ENCODE measurements at places on chromosomes 5 and 9.

DNA sequence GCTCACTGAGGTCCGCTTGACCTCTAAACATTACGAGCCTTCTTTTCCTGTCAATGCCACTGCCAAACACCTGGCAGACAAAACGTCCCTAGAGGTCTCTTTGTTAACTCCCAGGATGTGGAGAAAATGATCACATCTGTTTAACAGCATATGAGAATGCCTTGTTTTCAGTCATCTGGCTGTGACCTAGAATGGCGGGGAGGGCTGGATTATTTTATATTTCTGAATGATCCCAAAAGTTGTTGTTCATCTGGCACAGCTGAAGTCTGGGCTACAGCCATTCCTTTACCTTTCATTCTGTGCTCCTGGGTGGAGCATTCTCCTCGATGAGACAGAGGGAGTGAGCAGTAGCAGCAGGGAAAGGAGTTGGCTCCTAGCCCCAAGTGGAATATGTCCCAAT, 138.2 kb downstream of the PRDM6 start:
- no peak for DNase-seq

DNA sequence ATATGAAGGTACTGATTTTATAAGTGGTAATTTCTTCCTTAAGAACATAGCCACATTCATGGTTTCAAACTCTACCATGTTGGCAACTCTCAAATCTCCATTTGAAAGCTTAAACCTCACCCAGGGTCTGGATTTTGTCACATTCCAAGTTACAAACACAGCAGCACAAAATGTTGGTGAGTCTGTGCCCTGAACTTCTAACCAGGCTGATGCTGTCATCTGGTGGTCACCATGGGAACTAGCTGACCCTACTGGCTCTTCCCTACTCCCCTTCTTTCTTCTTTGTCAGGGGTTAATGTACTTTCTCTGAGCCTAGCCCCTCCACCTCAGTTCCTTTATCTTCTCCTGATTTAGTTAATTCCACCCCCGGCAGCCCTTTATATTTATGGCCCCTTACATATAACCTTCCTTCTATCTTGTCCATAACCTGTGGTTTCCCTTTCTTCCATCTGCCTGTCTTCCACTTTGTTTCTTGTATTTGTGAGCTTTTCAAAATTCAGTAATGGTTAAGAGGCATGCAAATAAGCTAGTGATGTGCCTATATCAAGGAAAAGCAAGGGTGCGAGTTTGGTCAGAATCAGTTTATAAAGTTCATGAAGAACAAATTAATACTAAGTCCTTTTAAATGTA, 35.9 kb downstream of the TGFBR1 start:
- DNase-seq, result no peak

GRCh38 chr9:136567651-136568287, 21.9 kb upstream of the NOTCH1 start:
- no peak for DNase-seq

GRCh38 chr5:462051-462481, 19.1 kb downstream of the EXOC3 start:
- no peak for DNase-seq

- no peak for DNase-seq
Measured at GRCh38 chr9:113894166-113894565, 18.1 kb downstream of the ZNF618 start.

DNA sequence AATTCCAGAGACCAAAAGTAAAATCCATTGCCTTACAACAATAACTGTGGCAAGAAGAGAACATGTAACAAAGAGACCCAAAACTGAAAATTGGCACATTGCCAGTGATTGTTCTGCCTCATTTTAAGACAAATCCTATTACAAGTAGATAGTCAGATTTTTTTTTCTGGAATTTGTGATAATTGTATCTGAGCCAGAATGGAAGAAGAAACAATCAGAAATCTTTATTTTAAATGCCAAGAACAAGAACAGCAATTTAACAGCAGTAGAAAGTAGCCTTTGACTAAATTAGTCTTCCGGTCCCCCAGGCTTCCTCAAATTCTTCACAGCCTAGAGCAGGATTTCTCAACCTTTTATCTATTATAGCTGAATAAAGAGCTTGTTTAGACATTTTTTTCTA, 106.7 kb upstream of the PTPN3 start:
- no peak for DNase-seq

- DNase-seq, result no peak
Measured at GRCh38 chr5:114418176-114419066, 56.6 kb downstream of the KCNN2 start.

DNA sequence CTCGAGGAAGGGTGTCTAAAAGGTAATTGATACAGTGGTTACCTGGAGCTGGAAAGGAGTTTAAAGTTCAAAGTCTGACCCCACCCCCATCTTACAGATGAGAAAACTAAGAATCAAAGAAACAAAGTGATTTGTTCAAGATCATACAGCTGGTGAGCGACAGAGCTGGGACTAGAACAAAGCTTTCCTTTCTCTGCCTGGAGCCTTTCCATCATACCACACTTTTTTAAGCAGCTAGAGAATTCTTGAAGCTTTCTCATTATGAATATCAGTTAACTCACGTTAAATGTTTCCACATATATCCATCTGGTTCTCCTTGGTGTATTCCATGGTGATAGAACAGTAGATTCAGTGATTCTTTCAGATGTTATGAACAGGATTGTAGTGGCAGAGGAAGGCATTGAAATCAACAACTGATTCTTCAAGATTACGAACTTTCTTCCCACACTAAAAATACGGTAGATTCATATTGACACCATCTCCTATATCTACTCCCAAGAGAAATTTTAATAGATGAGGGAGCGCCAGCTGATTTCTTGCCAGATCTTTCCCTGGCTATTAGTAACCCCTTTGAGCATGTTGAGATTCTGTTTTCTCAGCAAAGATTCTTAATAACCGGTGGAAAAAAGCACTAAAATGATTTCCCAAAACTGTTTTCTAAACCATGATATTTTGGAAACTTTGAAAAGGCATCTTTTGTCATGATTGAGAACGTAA, 233.7 kb downstream of the ADAMTSL1 start:
- no peak for DNase-seq

GRCh38 chr5:97075649-97076048, 66.8 kb downstream of the LIX1 start:
- DNase-seq, result no peak

DNA sequence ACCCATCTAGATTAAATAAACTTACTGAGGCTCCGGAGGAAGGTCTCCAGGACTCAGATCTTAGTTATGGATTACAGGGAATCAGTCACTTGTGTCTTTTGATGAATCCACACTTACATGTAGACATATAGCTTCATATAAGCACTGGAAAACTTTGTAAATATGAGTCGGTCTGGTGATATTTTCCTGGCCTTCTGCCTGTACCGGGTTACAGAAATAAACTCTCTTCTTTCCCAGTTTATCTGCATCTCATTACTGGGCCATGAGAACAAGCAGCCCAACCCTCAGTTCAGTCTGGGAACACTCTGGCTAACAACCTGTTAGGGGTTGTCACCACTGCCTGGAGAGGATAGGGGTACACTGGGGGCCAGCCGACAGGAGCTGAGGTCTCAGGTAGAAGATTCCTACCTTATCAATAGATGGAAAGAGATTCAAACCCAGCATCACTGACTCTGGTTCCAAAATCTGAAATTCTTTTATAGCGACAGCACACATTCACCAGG, 59.1 kb downstream of the THBS4 start:
- DNase-seq, result no peak

DNA sequence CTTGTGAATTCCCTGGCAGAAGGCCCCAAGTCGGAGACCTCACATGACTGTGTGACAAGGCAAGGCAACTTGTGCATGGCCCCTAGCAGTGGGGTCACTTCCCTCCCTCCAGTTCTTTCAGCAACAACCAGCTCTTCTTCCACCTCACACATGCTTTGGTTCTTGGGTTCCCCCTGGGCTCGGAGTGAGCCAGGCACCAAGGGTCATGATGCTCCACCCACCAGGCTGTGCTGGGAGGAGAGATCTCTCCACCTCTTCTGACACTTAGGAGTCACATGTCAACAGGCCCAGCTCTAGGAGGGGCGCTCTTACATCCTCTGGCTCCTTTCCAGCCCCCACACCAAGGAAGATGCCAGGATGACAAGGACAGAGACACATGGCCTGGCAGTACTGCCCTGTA, 56.7 kb downstream of the CDH6 start:
- DNase-seq, result no peak

DNA sequence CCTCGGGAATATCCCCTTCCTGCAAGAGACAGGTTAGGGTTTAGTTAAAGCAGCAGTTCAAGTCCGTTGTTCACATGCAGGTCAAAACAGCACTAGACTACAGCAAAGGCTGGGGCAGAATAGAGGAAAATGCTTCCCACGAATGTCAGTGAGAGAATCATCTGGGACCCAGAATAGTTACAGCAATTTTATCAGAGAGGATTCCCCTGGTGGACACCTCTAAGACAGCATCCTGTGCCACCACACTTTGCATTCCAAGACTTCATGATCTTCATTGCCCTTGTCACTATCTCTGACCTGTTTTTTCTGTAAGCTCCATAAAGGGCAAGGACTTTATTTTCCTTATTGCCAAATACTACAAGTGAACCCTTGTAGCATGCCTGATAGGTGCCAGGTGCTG, 12.9 kb downstream of the GRXCR2 start:
- no peak for DNase-seq

DNA sequence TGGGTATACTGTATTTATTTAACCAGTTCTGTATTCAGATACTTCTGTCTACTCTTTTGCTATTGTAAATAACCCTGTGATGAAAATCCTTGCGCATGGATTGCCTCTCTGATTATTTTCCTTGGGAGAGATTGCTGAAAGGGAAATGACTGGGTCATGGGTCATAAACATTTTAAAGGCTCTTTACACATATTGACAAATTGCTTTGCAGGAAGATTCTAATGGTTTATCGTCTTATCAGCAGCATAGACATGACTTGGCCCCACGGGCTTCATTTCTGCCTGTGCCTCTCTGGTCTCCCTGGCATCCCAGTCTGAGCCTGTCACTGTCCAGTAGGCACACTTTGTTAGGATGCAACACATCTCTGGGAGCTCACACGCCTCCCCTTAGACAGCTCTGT, 52.3 kb downstream of the RGS3 start:
- no peak for DNase-seq

DNA sequence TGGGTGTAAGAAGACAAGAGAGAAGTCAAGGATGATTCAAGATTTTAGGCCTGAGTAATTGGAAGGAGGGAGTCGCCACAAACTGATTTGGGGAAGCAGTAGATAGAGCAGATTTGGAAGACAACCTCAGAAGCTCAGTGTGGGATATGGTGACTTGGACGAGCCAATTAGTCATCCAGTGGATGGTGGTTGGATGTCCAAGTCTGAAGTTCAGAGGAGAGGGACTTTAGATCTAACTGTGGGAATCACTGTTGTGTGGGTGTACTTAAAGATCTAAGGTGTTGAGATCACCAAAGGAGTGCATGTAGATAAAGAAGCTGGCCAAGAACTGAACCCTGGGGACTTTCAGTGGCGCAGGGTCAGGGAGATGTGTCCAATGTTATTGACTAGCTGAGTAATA, 2.2 kb downstream of the IDNK start:
- DNase-seq, result no peak

DNA sequence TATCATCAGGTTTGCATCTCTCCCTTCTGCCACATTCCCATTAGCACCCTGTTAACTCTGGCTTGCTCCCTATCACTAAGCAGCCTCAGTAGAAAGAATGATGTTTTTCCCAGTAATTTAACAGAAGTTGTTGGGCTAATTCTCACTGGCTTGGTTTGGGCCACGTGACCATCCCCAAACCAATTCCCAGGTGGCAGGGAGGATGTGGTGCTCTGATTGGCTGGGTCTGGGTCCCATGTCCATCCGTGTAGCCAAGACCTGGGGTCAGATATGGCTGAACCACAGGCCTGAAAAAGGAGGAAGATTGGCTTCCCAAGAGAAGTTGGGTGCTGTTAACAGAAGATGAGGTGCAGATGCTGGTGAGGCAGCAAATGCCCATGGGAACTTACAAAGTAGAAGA, 122.0 kb downstream of the BOD1 start:
- no peak for DNase-seq

- DNase-seq, result no peak
Measured at GRCh38 chr9:127185181-127185580, 62.7 kb upstream of the ANGPTL2 start.

DNA sequence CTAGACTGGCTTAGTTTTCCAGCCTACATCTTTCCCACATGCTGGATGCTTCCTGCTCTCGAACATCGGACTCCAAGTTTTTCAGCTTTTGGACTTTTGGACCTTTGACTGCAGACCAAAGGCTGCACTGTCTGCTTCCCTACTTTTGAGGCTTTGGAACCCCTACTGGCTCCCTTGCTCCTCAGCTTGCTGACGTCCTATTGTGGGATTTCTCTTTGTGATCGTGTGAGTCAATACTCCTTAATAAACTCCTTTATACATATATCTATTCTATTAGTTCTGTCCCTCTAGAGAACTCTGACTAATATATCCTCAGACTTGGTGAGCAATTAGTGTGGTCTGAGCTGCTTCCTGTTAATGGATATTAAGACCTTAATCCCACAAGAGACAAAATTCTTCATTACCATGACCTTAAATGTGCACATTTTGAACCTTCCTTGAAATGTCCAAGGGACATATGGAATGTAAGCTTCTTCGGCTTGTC, 752.9 kb downstream of the CDH18 start:
- DNase-seq, result no peak

GRCh38 chr5:157535042-157535865, 40.3 kb downstream of the ADAM19 start:
- no peak for DNase-seq

DNA sequence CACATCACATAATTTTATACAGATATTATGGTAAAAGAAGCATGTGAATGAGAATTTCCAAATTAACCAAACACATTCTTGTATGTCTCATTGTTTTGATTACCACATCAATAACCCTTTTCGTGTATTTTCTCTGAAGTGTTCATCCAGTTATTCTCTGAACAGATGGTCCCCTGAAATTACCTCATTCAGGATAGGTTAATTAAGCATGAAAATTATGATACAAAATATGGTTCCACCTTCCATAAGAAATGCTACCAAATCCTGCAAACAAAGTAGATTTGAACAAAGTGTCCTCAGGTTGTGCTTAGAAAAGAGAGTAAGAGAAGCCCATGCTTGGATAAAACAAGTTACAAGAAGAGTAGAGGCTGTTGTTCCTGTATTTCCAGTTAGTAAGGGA, 83.1 kb upstream of the LMNB1 start:
- no peak for DNase-seq

DNA sequence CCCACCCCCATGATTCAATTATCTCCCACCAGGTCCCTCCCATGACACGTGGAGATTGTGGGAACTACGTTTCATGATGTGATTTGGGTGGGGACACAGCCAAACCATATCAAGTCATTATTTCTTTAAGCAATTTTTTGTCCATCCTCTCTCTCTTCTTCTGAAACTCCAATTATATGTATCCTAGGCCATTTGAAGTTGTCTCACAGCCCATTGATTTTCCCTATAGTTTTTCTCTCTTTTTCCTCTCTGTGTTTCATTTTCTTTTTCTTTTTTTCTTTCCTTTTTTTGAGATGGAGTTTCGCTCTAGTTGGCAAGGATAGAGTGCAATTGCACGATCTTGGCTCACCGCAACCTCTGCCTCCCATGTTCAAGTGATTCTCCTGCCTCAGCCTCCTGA, 101.9 kb upstream of the CXCL14 start:
- DNase-seq, result no peak

GRCh38 chr9:5999443-6000101, 15.9 kb downstream of the RANBP6 start:
- no peak for DNase-seq

GRCh38 chr5:143649937-143650621, 161.9 kb upstream of the HMHB1 start:
- DNase-seq, result no peak
